Psoas muscle (tissue), 8 donors: ENCODE measurements at places on chromosomes 11 and 22. TPM values are rescaled to one million over a fixed set of nuclear protein-coding genes. Genes with fewer than 3 reads are reported as not detected.

DNA sequence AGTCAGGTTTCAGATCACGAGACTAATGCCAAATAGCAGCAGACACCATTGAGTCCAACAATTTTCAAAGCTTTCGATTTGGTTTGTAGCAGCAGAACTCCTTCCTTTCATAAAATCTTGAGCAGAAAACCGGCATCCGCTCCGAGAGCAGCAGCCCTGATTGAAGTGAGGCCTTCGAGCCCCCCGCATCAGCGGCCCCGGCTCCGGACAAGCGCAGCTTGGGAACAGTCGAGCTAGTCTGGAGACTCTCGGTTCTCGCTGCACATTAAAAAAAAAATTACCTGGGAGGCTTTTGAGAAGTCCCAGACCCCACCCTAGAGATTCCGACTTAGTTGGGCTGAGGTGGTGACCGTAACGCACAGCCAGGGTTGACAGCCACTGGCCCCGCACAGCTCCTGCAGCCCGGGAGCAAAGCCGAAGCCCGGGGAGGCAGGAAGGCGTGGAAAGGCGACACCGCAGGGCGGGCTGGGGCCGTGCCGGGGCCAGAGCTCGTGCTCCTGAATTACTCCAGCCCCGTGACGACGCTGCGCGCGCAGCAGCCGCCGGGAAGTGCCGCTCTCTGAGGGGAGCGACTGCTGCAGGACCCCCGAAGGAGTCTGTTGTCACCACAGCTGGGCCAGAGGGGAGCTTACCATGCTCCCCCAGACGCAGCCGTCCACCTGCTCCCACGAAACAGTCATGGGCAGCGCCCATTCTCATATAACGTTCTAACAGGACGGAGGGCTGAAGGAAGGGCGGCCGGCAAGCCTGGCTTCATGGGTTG, 57.8 kb downstream of the SPATA19 start:
- peak; percentile 27 for DNase-seq

- DNase-seq, result no peak
These were observed 22.6 kb downstream of the AMOTL1 start for GRCh38 chr11:94790661-94791180.

DNA sequence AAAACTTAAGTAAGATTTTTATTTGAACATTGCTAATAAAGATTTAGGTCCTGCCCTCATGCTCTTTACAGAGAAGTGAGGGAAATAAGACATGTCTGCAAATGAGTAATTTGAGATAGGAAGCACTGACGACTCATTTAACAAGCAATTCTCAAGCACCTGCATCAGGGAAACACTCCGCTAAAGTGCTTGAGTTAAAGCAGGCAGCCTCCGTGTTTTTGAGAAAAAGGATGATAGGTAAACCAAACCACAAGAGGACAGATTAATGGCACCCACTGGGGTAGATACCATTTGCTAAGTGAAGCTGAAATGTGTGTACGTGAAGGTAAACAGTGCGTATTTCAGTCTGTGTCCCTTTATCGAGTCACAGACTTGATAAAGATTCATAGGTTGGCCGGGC, 184.6 kb upstream of the CARD18 start:
- DNase-seq, result no peak

DNA sequence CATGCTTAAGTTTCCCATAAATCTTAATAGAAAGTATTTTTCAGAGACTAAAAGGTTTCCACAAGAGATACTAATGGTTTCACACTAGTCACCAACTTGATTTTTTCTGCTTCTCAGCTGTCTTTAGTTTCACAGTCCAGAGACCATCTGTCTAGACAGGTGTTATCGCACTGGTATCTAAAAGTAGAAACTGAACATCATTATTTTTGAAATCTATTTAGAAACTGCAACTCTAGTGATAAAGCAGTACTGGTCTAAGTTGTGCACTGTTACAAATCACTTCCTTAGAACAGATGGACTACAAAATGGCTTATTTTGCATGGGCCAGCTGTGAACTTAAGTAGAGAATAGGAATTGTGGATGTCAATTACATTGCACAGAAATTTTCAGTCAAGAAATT, 78.0 kb downstream of the CNTN5 start:
- no peak for DNase-seq

The B3GAT1 gene
- total RNA-seq, result not detected

DNA sequence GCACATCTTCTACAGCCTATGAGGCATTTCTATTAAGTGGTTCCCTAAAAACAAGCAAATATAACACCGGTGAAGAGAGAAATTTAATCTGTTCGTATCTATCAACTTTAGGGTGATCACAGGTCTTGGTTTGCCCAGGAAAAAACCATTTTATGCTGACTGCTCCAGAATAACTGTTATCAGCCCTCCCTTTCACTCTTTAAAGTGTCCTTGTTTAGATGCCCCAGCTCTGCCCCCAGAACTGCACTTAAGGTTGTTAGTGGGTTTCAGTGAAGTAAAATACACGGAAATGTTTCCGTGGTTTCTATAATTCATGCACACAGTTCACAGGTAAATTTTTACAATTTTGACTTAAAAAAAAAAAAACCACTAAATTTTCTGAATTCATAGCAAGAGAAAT, 70.0 kb downstream of the NARS2 start:
- DNase-seq, result no peak

- peak; percentile 43 for DNase-seq
These were observed 144.8 kb downstream of the CRYBB2 start for GRCh38 chr22:25364281-25364680.

The SLC35C1 gene
- total RNA-seq, result 6.3 TPM

The CADM1 gene
- total RNA-seq, result 10.1 TPM

DNA sequence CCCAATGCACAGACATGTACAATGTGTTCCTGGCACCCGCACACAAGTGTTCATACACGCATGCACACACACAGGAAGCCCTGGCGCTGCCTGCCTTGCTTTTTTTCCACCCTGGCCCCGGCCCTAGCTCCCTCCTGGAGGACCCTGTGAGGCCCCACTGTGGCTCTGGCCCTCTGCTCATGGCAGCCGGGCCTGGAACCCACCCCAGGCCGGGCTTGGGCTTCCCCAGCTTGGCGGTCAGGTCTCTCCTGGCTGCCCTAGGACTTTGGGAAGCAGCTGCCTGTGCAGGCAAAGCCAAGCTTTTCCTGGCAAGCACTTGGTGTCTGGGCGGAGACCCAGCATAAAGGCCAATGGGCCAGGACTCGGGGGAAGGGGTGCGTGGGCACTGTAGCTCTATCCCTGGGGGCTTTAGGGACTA, 30.5 kb downstream of the CD82 start:
- DNase-seq, result peak; percentile 87

GRCh38 chr11:125165843-125166763, 1.6 kb downstream of the PKNOX2 start:
- peak; percentile 54 for DNase-seq

GRCh38 chr11:133476570-133477250, 55.6 kb downstream of the OPCML start:
- no peak for DNase-seq

The UVRAG gene
- 16.2 TPM for total RNA-seq

The CBX7 gene
- 39.7 TPM for total RNA-seq

GRCh38 chr22:33300165-33300564, 242.0 kb upstream of the SYN3 start:
- DNase-seq, result no peak

DNA sequence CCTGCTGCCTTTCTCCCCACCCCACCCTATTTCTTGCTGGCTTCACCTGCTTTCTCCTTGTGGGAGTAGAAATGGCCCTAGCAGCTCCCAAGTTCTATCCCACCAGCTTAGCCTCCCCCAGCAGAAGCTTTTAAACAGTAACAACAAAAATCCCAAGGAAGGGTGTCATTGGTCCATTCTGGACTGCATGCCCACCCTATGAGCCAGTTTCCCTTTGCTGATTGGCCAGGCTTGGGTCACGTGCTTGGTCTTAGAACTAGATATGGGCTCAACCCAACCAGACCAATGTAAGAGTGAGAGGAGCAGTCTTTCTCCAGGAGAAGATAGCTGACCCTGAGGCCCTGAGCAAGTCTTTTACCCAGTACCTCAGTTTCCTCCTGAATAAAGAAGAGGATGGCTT, 2.3 kb downstream of the MTFP1 start:
- DNase-seq, result peak; percentile 21

DNA sequence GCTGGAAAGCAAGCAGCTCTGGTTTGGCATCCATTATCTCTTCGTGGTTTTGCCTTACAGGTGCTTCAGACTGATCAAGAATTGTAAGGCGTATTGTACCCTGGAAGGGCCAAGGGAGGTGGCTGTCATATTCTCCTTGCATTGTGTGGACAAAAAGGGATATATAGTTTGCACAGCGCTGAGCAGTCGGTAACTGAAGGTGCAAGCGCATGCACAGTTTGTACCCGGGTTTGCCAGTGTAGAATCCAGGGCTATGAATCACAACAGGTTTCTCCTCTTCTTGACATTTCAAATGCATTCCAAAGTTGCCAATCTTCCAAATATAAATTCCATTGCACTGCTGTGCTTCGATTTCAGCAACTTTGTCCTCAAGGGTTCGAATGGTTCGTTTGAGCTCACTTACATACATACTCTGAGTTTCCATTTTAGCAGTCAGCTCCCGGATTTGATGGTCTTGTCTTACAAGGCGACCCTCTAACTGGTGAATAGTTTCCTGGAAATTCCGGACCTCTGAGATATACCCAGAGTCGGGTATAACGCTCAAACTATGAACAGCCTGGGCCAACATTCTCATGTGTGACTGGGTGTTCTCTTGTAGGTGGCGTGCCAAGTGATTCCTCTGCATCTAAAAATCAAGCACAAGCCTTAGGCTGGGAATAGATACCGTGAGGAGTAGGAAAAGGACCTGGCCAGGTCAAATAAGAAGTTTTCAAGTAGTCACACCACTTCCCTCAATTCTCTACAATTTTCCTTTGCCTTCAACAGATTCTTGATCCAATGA, 19.9 kb downstream of the TRAF6 start:
- no peak for DNase-seq

DNA sequence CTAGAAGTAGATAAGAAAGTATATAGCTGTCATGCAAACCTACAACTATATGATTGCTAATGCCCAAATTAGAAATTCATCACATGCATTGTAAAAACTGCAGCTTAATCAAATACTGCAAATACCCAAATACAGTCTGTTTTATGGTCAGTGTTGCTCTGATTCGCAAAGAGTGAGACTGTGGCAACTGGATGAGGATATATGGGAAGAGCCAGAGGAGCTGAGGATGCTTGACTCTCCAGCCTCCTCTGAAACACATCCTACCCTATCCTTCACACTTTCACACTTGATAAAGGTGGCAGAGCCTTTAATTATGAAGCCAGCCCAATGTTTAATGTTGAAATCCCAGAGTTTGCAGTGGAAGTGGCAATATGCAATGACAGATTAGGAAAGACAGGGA, 21.9 kb upstream of the OR2AT4 start:
- DNase-seq, result no peak

DNA sequence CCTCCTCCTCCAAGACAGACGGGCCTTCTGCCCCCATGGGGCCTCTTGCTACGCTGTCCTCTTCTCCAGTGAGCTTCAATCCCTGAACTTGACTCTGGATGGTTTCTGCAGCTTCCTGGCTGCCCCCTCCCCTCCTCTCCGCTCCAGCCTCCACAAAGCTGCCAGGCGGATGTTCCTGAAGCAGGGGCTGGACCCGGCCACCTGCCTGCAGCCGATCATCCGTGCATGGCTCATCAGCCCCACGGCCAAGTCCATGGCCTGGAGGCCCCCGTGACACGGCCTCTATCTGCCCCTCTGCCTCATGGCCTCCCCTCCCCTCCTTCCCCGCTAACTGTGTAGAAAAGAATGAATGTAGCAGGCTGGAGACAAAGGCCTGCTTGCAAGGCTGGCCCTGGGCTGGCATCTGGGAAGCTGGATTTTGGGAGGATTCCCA, 6.8 kb upstream of the SUN2 start:
- no peak for DNase-seq

GRCh38 chr22:37892566-37893335, 13.3 kb upstream of the MICALL1 start:
- DNase-seq, result no peak

The SMIM35 gene
- not detected for total RNA-seq

DNA sequence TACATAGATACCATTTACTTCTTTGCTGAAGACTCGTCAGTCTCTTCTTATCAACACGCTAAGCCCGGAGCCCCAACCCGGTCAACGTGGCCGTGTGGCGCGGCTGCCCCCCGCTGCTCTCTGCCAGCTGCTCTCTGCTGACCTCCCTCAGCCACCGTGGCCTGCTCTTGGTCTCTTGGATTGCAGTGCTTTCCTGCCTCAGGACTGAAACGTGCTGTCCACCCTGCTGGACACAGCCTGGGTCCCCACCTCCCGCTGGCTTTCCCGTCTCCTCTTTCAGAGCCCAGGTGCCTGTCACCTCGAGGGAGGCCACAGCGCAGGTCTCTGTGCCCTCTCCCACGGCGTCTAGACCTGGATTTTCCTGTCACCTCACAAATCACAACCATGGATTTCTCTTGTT, 388.1 kb upstream of the B3GAT1 start:
- DNase-seq, result no peak

GRCh38 chr22:36274531-36274930, 21.6 kb downstream of the APOL1 start:
- no peak for DNase-seq

GRCh38 chr11:32121012-32121411, 30.1 kb downstream of the RCN1 start:
- no peak for DNase-seq

DNA sequence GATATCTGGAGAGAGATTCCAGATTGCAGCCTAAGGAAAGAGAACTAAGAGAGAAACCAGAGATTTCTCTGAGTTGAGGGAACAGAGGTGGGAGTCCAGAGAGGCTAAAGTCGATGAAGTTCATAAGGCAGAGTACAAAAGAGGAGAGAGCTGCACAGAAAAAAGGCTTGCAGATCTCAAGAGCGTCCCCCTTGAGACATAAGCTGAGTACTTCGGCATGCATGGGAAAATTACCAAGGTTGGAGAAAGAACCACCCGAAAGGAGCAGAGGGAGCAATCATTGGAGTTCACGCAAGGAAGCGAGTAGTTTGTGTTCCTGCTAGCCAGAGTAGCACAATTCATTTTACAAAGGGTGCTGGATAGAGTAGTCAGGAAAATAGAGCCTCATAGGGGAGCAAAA, 293.5 kb downstream of the TMEM135 start:
- no peak for DNase-seq

The GANAB gene
- total RNA-seq, result 59.7 TPM

GRCh38 chr11:5197536-5197935, 2.9 kb downstream of the OR51V1 start:
- DNase-seq, result no peak

- DNase-seq, result peak; percentile 69
These were observed 11.8 kb downstream of the TUB start for GRCh38 chr11:8092587-8093424.

The OR51B2 gene
- total RNA-seq, result not detected

GRCh38 chr11:125569915-125570621, 791 bp downstream of the EI24 start:
- peak; percentile 65 for DNase-seq

The IFITM1 gene
- 77.7 TPM for total RNA-seq

The RASD2 gene
- 6.1 TPM for total RNA-seq

DNA sequence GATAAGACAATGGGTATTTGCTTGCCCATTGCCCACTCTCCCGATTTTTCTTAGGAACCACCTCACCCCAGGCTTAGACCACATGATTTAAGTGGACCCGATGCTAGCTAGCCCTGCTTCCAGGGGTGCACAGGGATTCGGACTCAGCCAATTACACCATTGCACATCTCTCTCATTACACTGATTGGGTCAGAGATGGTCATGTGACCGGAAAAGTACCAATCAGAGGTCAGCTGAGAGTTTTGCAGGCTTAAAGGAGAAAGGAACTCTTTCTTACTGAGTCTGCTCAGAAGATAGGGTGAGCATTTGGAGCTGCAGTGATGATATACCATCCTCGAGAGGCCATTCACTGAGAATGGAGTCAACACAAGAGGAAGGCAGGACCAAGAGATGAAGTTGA, 12.2 kb upstream of the ANKK1 start:
- no peak for DNase-seq

- peak; percentile 73 for DNase-seq
These were observed 15.5 kb upstream of the NNMT start for GRCh38 chr11:114280696-114281095.

GRCh38 chr11:47571895-47572294, 6.5 kb downstream of the PTPMT1 start:
- DNase-seq, result no peak
